ENCODE measurements at places on chromosomes 2 and 18.

DNA sequence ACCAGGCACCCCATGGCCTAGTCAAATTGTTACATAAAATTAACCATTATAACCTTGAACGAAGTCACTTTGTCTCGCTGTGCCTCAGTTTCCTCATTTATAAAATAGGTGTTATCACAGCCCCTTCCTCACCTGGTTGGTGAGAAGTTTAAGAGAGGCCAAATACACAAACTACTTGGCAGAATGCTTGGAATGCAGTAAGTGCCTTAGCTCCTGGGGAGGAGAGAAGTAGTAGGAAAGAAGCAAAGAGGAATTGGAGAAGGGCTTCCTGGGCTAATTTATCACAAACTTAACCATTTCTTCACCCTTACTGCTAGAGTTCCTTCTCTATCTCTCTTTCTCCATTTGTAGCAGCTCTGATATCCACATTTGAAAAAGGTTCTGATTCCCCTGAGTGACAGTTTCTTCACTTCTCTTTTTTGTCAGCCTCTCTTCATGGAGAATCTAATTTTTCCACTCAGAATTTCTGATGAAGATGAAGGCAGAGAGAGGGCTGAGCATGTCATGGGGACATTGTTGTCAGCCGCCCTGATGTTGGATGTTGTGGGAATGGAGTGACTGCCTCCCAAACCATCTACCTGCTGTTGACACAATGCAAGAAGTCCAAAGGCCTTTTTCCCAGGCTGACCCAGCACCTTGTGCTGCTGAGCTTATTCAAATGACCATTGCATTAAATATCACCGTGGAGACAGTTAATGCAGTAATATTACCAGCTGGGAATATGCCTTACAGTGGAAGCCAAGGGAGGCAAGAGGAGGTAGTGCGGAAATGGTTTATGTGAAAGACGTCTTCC lies 60.4 kb downstream of the BOD1L2 start:
- peak; percentile 50 for DNase-seq

DNA sequence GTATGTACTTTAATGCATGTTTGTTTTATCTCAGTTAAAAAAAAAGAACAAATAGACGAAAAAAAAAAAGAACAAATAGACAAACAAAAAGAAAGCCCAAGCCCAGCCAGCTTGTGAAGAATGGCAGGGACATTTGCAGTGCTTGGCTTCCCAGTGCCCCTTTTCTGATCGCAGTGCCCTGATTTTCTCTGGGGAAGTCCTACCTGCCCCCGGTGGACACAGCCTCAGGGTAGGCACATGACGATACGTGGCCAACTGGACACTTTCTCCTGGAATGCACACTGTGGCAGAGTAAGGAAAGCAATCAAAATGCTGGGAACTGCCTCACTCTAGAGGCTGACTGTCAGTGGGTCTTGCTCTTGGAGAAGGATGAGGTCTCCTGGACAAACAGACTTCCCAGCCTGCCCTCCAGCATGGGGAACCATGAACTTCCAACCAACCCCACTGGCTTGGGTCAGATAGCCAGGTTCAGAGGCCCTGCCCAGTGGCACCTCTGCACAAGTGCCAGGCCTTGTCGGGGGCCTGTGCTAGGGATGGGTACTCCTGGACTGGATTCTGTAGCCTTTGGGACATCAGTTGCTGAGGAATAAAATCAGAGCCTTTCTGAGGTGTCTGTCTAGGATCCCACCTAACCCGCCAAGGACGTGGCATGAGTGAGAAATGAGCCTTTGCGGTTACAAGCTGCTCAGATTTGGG lies 76.7 kb downstream of the INHBB start:
- no peak for DNase-seq

GRCh38 chr2:192155511-192156118 lies 39.1 kb downstream of the TMEFF2 start:
- DNase-seq, result no peak

GRCh38 chr2:181788897-181789555 lies 102.5 kb upstream of the ITPRID2 start:
- no peak for DNase-seq

GRCh38 chr2:134432435-134432883 lies 178.6 kb downstream of the MGAT5 start:
- no peak for DNase-seq

DNA sequence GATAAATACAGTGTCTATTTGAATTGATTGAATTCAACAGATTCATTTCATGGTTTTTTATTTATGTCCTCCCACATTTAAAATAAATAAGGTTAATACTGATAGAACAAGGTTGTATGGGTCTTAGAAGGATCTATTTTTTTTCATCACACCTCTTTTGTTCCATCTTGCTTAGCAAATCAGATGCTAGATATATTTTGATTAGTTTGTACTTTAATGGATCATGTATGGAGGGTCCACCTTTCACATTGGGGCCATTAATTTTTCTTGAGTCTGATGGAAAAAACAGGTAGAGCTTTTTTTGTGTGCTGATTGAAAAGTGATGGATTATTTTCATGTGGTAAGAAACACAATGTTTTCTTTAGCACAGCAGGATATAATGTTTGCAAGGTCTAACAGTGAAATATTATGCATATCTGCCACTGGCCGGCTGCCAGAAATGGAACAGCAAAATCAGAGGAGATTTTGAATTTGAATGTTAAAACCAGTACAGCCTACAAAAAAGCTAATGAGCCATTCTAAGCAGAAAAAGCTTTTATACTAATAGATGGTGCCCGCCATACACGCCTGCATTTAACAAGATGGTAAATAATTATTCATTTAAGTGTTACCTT lies 188.1 kb upstream of the ETAA1 start:
- no peak for DNase-seq

DNA sequence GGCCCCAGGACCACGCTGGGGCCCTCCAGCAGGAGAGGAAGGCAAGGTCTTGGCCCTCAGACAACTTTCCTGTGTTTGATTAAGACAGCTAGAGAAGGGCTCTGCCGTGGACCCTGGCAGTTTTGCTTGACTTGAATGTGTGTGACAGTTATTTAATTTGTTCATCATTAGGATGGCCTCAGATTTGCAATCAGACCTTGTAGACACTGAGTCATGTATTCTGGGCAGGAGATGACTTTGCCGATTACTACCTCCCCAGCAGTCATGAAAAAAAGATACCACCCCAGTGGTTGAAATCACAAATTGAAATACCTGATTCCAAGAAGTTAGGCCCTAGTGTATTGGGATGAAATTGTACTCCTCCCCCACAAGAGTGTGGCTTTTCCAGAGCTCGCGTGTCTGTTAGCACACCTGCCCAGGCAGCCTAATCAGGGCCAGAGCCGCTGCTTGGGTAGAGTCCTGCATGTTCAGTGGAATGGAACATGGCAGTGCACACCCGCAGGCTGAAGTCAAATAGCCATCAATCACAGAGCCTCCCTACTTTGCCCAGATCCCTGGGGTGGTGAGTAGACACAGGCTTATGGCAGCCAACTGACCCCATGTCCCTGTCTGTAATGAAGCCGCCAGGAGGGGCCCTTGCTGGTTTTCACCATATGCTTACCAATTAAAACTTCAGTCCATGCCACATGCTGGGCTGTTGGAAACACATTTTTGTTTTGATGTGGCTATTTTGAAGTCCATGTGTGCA lies 122.5 kb downstream of the TPGS2 start:
- no peak for DNase-seq

DNA sequence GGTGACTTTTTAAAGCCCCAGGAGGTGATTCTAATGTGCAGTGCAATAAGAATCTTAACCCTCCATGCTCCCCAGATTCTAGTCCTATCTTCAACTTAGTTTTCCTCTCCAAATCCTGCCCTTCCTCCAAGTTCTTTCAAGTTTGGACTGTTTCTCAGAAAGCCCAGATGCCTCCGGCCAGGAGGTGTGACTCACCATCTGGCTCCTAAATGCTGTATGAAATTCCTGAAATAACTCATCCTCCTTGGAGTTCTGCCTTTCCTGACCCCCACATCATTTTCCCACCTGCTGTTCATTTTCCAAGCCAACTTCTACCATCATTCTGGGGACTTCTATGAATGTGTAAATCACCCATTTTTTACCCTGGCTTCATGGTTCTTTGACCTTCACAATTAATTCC lies 118.2 kb upstream of the NOL4 start:
- DNase-seq, result no peak

DNA sequence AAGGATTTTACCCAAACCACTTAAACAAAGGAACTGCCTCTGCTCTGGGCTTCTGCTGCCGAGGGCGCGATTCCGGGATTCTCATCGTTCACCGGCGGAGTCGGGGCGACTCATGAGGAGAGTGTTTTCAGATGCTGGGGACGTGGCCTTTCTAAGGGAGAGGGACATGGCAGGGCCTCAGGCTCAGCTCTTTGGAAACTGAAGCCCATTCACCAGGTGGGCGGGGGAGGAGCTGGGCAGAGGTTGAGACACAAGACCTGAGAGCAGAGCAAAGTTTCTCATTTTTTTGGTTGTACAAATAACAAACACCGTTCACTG lies 29.8 kb downstream of the NFATC1 start:
- DNase-seq, result no peak

DNA sequence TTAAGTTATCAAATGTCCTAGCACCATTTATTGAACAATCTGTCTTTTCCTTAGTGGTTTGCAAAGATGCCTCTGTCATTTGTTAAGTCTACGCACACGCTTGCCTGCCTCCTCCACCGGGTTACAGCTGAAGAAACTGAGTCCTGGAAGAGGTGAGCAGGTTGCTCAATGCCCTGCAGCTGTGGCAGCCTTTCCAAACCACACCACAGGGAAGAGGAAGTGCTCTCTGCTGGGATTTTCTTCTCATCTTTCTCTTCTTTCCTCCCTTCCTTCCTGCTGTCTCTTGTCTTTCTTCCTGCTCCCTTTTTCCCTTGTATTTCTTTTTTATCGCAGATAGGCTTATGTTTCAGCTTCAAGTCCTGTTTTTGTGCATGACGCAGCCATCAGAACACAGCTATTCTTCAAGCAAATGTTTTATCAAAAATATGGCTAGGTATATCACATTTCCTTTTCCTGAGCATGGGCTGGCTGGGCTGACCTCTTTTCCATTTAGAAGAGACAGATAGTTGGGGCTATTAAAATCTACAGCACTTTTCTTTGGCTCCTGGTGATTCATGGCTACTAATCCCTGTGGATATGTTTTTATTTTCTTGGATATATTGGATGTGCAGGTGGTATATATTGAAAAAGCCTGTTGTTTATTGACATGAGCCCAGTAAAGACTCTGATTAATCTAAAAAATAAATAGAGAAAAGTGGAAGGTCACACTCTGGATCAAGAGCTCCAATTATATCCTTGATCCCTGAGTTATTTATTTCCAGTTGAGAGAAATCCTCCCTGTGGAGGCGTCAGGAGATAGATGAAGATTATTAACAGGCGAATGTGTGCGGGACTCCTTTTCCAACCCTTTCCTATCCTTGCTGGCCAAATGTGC lies 214.6 kb downstream of the TSN start:
- DNase-seq, result no peak

GRCh38 chr2:75146606-75147332 lies 52.6 kb downstream of the TACR1 start:
- peak; percentile 37 for DNase-seq

DNA sequence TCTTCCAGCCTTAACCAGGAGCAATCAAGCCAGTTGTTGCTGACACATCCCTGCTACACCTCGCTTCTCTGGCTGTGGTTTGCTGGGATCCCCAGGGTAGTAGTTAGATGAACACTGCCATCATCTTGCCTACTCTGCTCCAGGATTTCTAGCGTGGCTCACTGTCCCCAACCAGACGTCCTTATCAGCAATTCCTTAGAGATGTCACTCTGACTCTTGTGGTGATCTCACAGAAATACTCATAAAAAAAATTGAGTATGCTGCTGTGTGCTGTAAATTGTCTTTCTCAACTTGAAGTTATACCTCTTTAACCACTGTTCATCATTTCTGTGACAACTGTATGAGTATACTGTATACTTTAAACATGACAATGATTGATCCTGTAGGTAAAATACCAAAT lies 63.2 kb downstream of the PLCL1 start:
- no peak for DNase-seq

GRCh38 chr2:121469356-121469755 lies 61.3 kb upstream of the RNU4ATAC start:
- DNase-seq, result no peak

GRCh38 chr2:101752716-101753616 lies 55.5 kb downstream of the MAP4K4 start:
- DNase-seq, result peak; percentile 88

DNA sequence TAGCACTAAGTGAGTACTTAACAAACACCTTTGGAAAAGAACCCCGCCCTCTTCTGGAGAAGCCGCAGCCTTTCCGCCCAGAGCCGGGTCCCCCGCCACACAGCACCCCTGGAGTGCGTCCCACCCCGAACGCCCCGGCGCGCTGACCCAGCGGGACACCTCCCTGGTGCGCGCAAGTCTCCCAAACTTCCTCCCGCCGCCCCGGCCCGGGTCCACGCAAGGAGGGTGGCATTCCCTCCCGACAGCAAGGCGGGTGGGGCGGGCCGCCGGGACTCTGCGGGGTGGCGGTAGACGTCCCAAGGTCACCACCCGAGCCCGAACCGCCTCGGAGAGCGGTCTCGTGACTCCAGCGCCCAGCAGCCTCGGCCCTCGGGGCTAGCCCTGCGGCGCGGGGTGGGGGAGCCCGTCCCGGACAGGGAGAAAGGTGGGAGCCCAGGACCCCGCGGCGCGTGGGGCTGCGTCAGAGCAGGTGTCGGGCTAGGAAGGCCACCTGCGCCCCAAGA lies 598 bp downstream of the CCDC93 start:
- no peak for DNase-seq

- peak; percentile 79 for DNase-seq
These were observed 4.4 kb downstream of the TGFA start for GRCh38 chr2:70549064-70549710.

GRCh38 chr2:16861111-16861510 lies 195.5 kb upstream of the CYRIA start:
- DNase-seq, result no peak

- DNase-seq, result no peak
These were observed 53.2 kb downstream of the PROC start for GRCh38 chr2:127471286-127471988.

GRCh38 chr2:46737577-46737976 lies 178.0 kb downstream of the MCFD2 start:
- DNase-seq, result no peak

DNA sequence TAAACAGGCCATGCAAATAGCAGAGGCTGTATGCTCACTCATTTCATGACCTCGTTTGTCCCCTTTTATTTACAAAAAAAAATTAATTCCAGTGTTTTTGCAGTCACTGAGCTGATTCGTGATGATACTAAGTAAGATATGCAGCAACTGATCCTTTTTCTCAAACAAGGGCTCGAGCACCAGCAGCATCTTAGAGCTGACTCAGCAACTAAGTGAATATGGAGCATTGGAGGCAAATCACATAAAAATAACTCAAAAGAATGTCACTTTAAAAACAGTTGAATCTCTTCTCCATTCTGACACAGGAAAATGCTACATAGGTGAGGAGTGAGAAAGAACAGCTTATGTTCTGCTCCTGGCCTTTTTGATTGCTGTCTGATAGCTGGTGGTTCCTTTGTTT lies 152.8 kb downstream of the ABCA12 start:
- DNase-seq, result no peak

DNA sequence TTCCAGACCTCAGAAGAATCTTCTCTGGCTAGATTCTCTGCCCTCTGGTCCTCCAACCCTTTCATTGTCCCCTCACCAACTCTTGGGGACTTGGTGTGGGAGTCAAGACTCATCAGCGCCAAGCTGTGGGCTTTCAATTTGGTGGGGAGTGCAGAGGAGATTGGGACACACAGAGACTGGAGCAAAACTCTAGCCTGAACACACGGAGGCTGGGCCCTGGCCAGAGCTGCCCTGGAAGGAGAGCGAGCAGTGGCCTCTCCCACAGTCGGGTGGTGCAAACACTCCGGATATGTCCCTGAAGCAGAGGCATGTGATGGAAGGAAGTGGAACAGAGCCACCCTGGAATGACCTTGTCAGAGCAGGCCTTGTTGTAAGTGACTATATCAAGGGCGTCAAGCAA lies 8.7 kb upstream of the SOX11 start:
- peak; percentile 57 for DNase-seq

GRCh38 chr2:75894170-75894569 lies 183.5 kb upstream of the GCFC2 start:
- no peak for DNase-seq

Data from esophagus muscularis mucosa (tissue), 4 donors.